ENCODE measurements at places on chromosomes 12 and 14.

DNA sequence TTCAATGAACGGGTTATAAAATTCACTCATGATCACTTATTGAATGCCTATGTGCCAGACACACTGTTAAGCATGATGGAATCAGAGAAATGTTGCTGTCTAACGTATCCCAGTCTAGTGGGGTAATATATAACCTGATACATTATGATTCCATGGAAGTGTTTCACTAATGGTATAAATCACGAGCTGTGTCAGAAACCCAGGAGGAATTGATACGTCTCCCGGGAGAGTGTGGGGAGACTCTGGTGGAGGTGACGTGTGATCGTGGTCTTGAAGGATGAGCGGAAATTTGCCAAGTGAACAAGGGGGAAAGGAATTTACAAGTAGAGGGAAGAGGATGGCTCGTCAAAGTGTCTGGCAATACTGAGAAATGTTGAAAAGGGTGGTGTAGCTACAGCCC, 26.5 kb downstream of the MANSC1 start:
- DNase-seq = no peak

- DNase-seq = no peak
Measured at GRCh38 chr12:76310110-76310509, 38.1 kb downstream of the BBS10 start.

DNA sequence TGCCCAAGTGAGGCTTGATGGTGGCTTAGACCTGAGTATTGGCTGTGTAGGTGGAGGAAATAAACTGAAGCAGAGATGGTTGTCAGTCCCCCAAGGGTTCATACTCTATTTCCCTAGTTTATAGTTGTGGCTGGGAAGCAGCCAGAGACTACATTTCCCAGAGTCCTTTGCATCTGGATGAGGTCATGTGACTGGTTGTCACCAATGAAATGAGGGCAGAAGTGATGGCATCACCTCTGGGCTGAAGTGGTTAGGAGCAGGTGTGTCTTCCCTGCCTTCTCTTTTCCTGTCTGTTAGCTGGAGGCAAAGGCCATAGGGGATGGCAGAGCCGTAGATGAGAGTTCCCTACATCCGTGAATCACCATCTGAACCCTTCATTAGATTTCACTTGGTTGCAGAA, 16.3 kb upstream of the NOS1 start:
- no peak for DNase-seq

DNA sequence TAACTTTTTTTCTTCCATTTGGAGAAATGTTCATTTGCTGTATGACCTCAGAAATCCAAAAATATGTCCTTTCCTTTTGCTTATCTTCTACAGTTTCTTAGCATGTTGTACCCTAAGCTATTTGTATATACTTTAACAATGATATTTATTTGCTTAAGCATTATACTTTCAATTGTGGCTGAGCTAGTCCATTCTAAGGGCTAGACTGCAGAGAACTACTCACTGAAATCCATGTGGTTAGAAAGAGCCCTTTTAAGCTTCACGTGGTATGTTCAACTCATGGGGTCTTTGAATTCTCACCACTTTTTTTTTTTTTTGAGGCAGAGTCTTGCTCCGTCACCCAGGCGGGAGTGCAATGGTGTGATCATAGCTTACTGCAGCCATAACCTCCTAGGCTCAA, 122.5 kb downstream of the HMGA2 start:
- DNase-seq = no peak

DNA sequence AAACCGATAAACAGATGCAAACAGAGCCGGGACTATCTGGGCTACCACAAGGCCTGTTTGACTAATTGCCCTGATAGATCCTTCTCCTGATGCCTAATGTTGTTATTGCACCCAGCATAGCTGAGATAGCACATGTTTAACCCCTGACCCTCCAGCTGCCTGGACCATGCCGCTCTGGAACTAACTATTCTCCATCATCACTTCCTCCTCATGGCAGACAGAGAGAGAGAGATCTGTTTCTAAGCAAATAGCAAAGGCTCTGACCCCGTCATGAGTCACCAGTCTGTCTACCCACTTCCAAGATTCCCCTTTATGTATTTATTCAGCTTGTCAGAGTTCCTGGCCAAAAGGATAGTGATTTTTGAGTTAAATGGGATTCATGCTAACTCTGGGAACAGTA, 58.2 kb upstream of the FLRT2 start:
- DNase-seq = no peak
